ENCODE measurements at places on chromosomes 2 and 18.

GRCh38 chr2:230600881-230601280 is 111.8 kb upstream of the CAB39 start:
- no peak for DNase-seq

DNA sequence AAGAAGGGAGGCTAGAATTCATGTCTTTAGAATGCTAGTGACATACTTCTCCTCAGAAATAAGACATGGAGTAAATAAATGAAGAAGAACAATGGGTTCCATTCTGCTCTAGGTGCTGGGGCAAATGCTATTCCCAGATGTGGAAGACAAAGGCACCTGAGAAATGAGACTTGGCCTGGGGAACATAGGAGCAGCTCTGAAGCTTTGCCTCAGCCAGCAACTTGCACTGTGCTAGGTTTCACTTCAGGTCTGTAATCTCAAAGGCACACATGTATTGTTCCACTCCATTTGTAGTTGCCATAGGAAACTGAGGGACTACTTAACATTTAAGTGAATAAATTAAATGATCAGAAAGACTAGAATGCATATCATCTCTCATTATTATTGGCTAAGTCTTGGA is 538.9 kb upstream of the REG3G start:
- no peak for DNase-seq

DNA sequence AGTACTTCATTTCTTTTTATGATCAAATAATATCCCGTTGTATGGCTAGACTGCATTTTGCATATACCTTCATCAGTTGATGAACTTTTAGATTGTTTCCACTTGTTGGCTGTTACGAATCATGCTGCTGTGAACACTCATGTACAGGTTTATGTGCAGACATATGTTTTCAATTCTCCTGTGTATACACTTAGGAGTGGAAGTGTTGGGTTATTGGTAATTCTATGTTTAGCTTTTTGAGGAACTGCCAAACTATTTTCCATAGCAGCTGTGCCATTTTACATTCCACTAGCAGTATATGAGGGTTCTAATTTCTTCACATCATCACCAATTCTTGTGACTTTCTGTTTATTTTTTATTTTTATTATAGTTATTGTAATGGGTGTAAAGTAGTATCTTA is 32.1 kb upstream of the LCLAT1 start:
- DNase-seq = no peak

- no peak for DNase-seq
Measured at GRCh38 chr18:11980163-11980493, 1.2 kb upstream of the IMPA2 start.

GRCh38 chr2:181746844-181747243 is 66.5 kb upstream of the NEUROD1 start:
- no peak for DNase-seq

DNA sequence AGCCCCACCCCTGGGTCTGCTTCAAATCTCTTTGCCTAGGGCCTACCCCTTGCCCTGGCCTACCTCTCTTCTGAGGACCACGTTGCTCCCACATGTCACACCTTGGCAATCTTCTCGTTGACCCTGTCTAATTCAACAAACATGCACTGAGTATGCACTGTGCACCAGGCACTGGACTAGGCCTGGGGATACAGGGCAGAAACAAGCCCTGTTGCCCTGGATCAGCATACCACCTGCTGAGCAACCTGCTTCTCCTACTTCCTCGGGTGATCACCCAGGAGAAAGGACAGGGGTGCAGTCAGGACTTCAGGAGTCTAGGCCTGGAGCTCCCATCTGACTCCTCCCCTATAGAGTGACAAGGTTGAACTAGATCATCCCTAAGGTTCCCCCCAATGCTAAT is 9.7 kb downstream of the WNT10A start:
- DNase-seq = no peak

DNA sequence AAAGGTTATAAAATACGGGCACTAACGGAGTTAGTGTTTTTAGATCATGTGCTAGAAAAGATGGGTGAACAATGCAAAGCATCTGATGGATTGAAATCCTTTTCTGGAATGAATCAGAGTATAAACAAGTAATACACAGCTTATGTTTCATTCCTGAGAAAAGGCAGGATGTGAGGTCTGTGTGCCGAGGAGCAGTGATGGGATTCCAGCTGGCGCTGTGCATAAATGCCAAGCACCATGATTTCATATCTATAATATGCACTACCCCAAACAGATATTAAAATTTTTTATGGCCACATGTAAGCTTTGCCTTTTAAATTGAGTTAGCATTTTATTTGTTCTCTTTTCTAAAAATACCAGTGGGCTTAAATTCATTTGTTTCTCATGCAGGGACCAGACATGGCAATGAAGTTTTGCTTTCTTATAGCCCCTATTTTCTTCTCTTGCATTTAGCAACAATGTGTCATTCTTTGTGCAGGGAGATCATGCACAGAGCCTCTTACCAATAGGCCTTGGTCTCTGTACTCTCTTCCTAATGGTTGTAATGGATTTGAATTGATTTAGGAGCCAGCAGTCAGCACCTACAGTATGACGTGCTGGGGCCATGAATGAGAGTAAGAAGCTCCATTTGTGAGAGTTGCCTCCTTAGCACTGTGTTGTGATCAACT is 323.9 kb downstream of the SLC8A1 start:
- DNase-seq = no peak

- no peak for DNase-seq
Measured at GRCh38 chr2:177313162-177313781, 48.7 kb upstream of the NFE2L2 start.

GRCh38 chr2:113283704-113284284 is 5.1 kb upstream of the PAX8 start:
- no peak for DNase-seq

DNA sequence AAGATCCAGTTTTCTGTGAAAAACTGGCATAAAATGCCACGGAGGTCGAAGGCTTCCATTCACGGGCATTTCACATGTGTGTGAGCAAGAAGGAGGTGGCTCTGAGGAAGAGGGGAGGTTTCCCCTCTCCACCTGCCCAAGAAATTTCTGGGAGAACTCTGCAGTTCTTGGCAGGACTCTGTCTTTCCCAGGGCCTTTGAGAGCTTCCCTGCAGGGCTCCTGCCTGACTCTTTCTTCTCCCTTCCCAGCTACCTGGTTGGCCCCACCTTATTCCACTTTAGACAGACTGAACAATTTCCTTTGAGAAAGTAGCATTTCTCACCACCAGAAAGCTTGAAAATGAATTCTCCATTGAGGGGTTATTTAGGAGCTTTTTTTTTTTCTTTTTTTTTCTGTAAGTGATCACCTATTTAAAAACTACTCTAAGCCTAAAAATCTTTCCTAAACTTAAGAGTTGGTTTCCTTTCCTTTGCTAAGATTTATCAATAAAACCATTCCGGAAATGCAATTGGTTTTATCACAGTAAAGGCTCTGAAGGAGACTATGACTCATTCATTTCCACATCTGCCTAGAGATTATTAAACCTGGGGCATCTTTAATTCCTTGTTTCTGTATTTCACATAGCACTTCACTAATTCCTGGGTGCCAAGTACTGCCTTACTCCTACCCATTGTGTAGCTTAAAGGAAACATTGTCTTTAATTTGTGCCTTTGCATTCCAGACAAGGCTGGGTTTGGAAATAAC is 59.3 kb downstream of the UNC80 start:
- DNase-seq = no peak

DNA sequence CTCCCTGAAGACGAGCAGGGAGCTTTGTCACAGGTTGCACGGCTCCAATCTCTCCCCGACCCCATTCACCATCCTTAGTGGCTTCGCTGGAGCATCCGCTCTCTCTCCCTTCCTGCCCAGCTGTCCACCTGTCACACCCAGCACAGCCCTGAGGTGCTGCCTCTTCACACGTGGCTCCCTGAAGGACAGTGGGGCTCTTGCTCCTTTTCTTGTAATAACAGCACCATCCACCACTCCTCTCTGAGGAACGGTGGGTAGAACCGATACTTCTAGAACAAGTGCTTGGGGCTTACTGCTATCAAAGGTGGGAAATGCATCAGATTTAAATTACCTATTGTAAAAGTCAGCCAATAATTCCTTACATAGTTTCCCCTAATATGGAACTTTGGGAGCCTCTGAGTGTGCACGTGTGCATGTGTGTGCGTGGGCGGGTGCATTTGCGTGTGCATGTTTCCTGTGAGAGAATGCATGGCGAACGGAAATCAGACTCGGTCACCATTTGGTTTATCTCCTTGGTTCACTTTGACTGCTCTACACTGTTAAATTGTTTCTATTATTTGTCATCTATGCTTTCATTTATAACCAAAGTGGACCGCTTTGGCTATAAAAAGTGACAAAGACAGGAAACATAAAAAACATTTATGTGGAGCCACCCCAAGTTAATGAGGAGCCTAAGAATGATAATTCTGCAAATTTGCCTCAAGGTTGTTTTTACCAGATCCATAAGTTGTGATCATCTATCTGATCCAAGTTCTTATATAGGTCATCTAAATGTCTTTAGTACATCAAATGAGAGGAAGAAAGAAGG is 39.1 kb downstream of the KLHL29 start:
- DNase-seq = no peak

GRCh38 chr2:8458503-8459459 is 223.1 kb upstream of the ID2 start:
- DNase-seq = no peak

DNA sequence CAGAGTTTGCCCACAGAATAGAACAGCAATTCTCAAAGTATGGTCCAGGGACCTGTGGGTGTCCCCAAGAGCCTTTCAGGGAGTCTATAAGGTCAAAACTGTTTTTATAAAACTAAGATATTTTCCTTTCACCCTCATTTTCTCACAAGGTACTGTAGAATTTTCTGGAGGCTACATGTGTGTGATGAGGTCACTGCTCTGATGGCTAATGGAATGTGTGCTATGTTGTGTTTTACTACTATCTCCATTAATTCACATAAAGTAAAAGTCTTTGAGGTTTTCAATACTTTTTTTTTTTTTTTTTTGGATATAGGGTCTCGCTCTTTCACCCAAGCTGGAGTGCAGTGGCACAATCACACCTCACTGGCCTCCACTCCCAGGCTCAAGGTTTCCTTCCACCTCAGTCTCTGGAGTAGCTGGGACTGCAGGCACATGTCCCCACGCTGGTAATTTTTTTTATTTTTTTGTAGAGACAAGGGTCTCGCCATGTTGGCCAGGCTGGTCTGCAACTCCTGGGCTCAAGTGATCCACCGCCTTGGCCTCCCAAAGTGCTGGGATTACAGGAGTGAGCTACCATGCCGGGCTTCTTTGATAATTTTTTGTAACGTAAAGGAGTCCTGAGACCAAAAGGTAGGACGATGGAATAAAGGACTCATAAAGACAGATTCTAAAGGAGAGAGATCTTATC is 1.8 kb downstream of the TRABD2A start:
- DNase-seq = no peak
